ENCODE measurements at places on chromosomes 3 and 15.

DNA sequence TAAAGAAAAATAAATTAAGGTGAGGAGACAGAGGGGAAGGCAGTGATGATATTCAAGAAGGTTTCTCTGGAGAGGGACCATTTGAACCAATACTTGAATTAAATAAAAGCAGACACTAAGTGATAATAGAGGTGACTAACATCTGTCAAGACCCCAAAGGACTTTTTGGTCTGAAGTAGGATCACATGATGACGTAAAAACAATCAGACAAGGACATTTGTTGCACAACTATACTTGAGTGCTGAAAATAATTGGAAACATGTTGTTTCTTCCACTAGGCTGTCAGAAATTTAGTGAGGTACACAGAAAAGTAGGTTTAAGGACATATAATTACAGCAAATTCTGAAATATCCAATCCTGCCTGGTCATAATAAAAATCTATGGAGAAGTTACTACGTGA lies 179.5 kb downstream of the WNT5A start:
- no peak for DNase-seq

GRCh38 chr3:99646107-99646435 lies 7.7 kb downstream of the COL8A1 start:
- DNase-seq, result no peak

DNA sequence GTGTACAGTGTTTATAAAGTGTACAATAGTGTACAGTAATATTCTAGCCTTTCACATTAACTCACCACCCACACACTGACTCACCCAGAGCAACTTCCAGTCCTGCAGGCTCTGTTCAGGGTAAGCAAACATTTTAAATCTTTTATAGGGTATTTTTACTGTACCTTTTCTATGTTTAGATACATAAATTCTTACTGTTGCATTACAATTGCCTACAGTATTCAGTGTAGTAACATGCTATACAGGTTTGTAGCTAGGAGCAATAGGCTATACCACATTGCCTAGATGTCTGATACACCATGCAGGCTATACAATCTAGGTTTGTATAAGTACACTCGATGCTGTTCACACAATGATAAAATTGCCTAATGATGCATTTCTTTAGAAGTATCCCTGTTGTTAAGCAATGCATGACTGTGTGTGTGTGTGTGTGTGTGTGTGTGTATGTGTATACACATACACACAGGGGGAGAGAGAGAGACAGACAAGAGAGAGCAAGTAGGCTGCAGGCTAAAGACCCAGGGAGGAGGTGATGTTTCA lies 72.5 kb upstream of the PRR23C start:
- DNase-seq, result no peak

DNA sequence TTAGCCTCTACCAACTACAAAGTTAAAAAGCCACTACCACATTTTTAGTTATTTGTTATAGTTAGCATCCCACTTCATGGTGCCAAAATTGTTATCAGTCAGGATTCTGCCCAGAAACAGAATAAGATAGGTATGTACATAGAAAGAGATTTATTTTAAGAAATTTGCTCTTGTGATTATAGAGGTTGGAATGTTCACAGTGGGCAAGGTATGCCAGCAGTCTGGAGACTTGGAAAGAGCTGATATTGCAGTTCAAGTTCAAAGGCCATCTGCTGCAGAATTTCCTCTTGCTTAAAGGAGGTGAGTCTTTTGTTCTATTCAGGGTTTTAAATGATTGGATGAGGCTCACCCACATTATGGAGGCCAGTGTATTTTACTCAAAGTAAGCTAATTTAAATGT lies 143.8 kb upstream of the POU1F1 start:
- no peak for DNase-seq

DNA sequence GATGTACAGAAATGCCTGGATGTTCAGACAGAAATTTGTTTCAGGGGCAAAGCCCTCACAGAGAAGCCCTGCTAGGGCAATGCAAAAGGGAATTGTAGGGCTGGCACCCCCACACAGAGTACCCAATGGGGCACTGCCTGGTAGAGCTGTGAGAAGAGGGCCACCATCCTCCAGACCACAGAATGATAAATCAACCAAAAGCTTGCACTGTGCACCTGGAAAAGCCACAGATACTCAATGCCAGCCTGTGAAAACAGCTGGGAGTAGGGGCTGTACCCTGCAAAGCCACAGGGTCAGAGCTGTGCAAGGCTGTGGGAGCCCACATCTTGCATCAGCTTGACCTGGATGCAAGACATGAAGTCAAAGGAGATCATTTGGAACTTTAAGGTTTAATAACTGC lies 477.9 kb upstream of the NECTIN3 start:
- DNase-seq, result no peak

GRCh38 chr15:58415636-58416035 lies 16.2 kb upstream of the LIPC start:
- no peak for DNase-seq

DNA sequence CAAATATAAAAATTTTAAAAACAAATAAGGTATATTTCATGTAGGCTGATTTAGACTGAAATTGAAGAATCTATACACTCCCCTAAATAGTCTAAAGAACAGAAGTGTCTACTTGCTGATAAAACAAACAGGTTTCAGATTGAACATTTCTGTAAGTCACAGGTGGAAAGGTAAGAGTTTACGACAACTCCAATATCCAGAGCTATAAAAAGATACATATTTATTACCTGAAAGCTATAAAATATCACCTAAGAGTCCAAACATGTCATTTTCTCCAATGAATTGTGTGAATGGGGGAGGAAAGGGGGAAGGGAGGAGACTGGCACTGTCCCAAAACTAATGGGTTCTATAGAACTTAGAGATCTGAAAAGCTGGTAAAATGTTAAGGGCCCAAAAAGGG lies 26.1 kb downstream of the PPP1R2 start:
- no peak for DNase-seq

- no peak for DNase-seq
Observed at GRCh38 chr3:105976196-105976595, 107.4 kb upstream of the CBLB start.

GRCh38 chr15:88908123-88908522 lies 5.1 kb downstream of the MFGE8 start:
- DNase-seq, result no peak

GRCh38 chr3:30397030-30397429 lies 209.4 kb upstream of the TGFBR2 start:
- DNase-seq, result no peak

DNA sequence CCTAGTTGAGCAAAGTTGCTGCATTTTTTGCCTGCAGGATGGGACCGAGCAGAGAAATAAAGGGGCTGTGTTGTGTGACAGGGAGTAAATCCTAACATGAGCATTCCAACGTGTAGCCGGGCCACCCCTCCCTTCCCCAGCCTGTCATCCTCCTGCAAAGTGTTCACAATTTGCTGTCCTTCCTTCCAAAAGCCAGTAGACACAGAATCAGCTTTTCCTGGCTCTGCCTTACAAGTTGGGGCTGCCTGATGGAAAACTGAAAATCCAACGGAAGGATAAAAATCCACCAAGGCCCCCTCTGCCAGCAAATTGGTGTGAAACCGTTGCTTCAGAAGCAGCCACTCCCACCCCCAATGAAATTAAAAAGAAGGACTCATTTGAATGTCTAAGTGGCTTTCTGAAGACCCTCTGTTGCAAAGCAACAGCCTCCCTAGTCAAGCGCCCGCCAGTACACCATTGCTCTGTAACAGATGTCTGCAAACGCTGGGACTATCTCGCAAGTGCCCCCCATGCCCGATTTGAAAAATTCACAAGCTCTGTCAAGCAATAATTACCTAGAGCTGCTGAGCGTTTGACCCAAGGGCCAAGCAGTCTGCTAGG lies 665 bp downstream of the FRMD4B start:
- no peak for DNase-seq

DNA sequence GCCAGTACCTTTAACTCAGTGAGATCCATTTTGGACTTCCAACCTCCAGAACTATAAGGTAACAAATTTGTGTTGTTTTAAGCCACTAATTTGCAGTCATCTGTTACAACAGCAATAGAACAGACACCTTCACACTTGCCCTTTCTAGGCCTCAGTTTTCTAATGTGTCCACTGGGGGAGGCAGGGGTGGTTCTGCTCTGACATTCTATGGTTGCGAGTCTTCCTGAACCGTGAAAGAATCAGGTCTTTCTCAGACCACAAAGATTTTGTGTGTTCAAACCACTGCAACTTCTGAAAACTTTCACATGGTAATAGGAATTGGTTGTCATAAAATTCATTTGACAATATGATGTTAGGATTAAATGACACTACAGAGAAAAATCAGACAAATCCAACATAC lies 26.8 kb upstream of the CSTA start:
- no peak for DNase-seq

GRCh38 chr3:42256135-42256819 lies 9.7 kb downstream of the CCK start:
- DNase-seq, result no peak

DNA sequence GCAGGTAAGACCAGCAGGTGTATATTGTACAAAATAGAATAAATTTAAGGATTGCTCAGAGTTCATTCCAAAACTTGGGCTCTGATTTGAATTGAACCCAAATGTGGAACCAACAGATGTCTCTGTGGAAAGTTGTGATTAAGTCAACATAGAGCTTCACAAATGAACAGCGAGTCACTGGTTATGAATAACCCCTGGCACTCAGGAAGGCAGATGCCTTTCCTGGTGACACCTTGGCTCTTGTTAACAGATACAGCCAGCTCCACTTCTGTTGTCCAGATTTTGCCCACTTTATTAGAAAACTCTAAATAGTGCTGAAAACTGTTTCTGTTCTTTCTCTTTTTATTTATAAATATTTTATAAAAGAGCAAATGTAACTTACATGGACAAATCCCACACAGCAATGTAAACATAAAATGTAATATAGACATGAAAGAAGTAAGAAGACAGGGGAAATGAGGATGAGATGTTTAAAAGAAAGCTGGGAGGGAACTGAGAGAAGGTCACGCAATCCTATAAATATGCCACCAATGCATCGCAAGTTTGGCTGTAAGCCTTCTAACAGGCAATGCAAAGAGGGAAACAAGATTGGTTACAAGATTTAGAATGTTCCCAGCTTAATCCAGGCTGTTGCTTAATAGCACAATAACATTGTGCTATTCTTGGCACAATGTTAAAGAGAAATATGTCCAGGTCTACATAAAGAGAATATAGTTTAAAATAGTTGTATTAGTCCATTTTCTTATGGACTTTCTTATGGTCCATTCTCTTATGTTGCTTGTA lies 495.5 kb downstream of the TAFA4 start:
- no peak for DNase-seq

DNA sequence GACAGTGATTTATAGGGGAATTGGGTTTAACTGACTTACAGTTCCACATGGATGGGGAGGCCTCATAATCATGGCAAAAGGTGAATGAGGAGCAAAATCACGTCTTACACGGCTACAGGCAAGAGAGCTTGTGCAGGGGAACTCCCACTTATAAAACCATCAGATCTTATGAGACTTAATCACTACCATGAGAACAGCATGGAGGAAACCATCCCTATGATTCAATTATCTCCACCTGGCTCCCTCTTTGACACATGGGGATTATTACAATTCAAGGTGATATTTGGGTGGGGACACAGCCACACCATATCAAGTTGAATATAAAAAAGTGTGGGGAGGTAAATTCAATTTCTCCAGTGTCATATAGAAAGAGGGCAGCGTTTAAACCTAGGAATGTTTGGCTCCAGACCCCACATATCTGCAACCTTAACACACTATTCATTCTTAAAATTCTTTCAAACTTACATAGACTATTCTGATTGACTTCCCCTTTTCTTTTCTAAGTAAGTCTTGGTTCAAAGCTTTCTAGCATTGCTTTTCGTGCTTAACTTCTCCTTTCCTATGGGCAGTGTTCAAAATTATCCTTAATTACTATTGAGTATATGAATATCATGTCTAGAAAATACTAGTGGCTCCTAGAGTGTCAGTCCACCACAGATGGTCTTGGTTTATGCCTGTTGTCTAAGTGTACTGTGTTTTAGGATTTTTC lies 446.7 kb upstream of the GBE1 start:
- DNase-seq, result no peak

- no peak for DNase-seq
Observed at GRCh38 chr15:57881361-57881760, 174.8 kb downstream of the POLR2M start.

GRCh38 chr3:146655333-146655996 lies 50.3 kb upstream of the PLSCR5 start:
- DNase-seq, result no peak

DNA sequence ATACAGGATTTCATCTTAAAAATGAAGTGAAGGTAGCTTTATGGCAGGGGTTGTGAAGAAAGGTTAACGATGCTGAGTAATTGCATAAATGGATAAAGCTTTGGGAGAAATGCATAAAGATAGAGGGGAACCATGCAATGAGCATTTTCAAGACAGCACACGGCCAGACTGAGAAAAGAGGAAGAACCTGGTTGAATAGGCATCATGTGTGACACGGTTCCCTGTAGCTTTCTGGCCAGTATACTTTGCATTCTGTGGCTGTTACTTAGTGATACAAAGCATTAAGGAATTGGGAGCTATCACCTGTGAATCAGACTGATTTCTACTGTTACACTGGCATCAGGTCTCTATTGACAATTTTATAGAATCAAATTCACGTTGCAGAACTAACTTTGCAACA lies 33.3 kb downstream of the NR2C2 start:
- DNase-seq, result no peak

GRCh38 chr15:75056036-75056435 lies 32.6 kb downstream of the PPCDC start:
- no peak for DNase-seq

- no peak for DNase-seq
Observed at GRCh38 chr15:61992518-61992917, 67.7 kb downstream of the VPS13C start.

- no peak for DNase-seq
Observed at GRCh38 chr3:128399221-128399915, 67.3 kb downstream of the DNAJB8 start.

DNA sequence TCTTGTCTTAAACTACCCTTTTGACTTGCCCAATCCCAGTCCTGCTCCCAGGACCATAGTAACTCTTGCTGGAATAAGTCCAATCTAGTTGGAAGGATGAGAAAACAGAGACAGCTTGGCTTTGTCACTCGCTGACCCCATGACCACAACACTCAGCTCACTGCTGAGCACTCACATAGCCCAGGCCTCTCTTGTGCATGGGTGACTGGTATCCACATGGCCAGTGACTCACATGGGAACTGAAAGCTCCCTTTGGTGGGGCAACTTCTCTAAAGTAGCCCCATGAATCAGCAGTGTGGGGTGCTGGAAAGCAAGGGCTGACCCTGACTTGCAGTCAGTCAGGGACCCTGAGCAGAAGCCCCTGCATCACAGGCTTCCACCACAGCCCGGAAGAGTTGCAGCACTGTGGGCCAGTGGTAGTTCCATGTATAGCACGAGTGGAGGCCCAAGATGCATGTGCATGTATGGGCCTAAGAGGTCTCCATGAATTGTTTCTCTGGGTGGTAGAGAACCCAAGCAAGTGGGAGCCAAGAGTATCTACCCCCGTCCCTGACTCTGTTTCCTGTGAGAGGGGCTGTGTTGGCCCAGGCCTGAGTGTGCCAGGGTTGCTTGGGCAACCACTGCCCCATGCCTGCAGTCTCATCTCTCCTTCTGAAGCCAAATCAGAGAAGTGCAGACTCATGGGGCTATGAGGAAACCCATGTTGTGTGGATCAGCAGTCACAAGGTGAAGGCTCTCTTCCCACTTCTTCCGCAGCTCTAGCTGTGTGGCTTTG lies 62.1 kb upstream of the XCR1 start:
- DNase-seq, result no peak

GRCh38 chr3:180358179-180358578 lies 243.8 kb upstream of the TTC14 start:
- DNase-seq, result no peak

- no peak for DNase-seq
Observed at GRCh38 chr15:70016511-70016994, 81.2 kb downstream of the TLE3 start.
